Stimulated activated CD4-positive, alpha-beta T cell treated with anti-CD3 and anti-CD28 coated beads, Interleukin-2, amount 100 ng/mL, for 24 hours (primary cell): ENCODE measurements at places on chromosomes 2 and 18.

DNA sequence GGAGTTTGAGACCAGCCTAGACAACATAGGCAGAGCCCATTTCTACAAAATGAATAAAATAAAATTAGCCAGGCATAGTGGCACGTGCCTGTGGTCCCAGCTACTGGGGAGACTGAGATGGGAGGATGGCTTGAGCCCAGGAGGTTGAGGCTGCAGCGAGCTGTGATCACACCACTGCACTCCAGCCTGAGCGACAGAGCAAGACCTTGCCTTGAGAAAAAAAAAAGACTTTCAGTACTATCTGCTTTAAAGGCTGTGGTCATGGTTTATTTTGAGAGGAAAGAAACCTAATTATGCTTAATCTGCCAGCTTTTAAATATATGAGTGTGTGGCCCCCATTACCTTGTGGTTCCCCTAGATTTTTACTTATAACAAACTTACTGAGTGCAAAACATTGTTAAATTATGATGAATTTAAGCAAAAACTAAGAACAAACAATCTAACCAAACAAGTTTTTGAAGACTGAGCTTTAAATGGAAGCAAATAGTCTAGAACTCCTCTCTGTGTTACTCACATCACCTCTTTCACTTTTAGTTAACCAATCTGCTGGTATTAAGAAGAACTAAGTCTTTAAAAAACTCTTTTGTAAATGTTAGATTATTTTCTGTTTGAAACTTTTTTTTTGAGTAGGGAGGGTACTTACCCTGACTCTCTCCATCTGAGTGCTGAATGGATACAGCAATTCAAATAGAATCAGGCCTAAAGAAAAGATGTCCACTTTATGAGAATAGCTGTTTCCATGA, 65.4 kb downstream of the EIF2AK3 start:
- DNase-seq: no peak

- DNase-seq: no peak
Observed at GRCh38 chr18:12452784-12453183, 45.1 kb downstream of the PRELID3A start.

DNA sequence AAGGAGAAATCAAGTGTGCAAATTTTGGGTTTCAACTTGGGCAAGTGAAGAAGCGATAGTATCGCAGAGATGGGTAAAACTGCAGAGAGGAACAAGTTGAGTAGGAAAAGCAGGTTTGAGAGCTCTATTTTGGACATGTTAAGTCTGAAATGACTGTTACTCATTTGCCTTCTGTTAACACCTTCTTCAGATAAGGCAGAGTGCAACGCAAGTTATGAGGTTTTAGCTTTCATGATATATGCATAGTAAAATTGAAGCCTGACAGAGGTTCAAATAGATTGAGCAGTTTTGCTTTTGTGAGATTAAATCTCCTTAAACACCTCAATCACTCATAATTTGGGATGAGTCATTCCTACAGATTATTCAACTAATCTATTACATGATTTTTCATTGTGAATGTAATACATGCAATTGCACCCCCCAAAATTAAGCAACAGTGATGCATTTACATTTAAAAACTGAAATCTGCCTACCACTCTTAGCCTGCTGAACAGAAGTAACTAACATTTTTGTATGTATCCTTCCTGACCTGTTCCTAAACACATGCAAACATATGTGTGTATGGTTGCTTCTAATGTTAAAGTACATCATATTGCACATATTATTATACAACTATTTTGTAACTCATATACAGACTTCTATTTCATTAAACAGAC, 575.4 kb downstream of the ARHGAP15 start:
- no peak for DNase-seq

- DNase-seq: no peak
Observed at GRCh38 chr2:51068237-51068636, 36.3 kb upstream of the NRXN1 start.

- DNase-seq: no peak
Observed at GRCh38 chr2:58870704-58871103, 629.6 kb upstream of the FANCL start.

DNA sequence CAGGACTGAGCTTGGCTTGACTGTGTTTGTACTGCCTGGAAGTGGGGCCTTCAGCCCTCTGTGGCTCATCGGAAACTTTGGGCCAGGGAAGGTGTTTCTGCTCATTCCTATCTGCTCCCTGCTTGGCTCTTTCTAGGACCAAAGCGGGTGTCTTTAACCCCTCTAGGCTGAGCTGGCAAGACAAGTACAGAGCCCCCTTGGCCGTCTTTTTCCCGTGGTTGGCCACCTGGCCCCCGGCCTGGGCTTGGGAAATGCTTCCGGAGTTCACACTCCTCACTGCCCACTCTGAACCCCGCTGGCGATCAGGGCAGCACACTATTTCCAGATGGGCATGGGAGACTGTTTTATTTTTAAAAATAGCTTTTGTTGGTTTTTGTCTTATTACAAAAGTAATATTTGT, 243.0 kb downstream of the DYSF start:
- no peak for DNase-seq

GRCh38 chr18:12479536-12479935, 71.8 kb downstream of the PRELID3A start:
- DNase-seq: no peak

- DNase-seq: peak; percentile 61
Observed at GRCh38 chr2:119367472-119368099, 809 bp downstream of the DBI start.

DNA sequence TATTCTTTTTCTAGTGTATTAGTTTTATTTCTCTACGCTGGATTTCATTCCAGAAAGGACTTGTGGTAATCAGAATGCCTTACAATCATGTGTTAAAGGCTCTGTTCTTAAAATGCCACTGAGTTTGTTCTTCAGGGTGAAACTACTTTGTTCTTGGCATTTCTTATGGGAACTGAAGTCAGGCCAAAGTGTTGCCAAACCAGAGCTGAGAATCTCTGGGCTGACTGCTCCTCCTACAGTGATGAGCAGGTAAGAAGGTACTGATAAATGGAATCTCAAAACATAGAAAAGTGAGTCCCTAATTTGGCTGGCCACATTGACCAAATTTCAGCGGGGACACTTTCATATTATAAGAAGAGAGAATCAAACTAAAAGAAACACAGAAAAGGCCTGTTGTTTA, 55.1 kb upstream of the ZNF397 start:
- no peak for DNase-seq

- no peak for DNase-seq
Observed at GRCh38 chr18:34511435-34511834, 198.7 kb upstream of the DTNA start.

- DNase-seq: no peak
Observed at GRCh38 chr18:27715751-27716150, 461.2 kb downstream of the CDH2 start.

DNA sequence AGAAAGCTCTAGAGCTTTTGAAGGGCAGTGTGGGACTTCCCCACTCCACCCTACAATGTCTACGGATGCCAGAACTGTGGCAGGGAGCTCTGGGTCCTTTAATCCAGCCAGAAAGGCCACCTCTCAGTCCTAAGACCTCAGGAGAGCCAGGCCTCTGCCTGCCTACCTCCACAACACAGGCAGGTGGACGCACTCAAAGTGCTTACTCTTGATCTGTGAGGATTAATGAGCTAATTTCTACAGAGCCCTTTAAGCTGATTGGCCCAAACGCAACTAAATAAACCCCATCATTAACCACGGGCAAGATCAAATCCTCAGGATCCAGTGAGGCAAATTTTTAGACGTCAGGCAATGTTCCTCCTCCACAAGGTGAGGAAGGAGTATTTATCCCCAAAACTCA, 8.1 kb downstream of the STK39 start:
- DNase-seq: no peak

DNA sequence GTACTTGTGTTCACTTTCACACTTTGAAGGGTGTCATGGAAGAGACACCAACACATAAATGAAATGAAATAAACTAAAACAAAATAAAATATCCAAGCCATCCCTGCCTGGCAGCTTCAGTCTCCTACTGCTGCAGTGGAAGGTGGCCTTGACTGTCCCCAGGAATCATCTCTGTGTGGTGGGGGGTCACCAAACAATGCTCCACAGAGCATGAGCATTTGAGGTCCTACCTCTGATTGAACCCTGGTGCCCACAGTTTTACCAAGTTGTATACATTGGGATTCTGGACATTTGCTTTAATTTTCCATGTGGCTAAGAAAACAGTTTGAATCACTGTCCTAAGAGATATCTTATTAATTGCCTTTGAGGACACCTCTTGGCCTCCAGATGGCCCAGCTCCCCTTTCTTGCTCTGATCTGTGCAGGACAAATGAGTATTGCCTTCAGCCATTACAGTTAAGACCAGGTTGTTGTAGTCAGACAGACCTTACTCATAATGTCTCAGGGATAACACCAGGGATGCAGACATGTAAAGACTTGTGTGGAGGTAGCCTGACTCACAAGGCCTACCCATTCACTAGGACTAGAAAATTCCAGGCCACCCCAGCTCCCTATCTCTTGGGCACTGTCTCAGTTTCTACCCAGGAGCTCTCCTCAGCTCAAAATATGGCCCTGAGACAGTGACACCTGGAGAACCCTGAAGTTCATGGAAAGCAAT, 195.0 kb downstream of the MYCN start:
- no peak for DNase-seq

GRCh38 chr2:204265681-204266181, 279.5 kb upstream of the PARD3B start:
- DNase-seq: no peak

DNA sequence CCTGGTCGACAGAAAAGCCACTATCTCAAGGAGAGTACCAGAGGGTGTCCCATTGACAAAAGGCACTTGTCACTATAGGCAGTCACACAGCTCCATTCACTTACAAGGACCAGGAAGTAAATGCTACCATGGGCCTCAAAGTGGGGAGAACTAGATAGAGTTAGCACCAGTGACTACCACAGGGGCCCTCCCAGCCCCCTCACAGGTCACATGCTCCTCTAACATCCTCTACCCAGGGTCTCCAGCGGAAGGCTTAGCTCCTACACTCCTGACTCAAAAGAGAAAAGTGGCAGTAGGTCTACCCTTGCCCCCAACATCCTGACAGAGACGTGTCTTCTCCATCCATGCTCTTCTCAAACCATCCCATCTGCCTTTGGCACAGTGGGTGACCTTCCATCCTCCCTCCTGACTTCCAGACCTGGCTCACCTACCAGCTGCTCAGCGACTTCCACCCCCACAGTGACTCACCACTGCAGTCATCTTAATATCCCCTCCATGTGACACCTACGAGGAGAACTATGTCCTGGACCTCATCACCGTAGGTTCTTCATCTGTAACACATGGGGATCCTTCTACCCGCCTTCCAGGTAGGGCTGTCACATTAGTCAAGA, 5.6 kb upstream of the DNMT3A start:
- DNase-seq: peak; percentile 49

DNA sequence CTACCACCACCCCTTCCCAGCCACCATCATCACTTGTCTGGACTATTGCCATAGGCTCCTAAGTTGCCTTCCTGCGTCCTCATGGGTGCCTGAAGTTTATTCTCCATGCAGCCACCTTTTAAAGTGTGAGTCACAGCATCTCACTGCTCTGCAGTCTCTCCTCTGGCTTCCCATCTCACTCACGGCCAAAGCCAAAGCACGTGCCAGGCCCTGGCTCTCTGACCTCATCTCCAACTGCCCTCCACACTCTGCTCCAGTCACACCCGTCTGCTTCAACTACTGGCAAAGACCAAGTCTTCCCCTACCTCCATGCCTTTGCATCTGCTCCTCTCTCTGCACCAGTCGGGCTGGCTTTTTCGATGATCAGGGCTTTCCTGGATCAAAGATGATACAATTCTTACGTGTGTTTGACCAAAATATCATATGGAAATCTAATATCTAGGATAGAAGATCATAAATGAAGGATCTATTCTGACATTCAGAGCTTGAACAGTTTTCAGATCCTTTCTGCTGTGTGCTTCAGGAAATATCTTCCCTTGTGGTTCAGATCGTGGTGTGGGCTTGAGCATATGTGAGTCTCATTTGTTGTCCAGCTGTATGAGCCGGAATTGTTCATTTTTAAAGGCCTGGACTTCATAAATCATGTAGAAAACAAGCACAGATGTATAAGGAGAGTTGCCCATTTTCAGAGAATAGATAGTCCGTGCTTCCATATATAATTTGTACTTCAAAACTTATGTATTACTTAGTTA, 175.6 kb downstream of the PRKCE start:
- DNase-seq: no peak

DNA sequence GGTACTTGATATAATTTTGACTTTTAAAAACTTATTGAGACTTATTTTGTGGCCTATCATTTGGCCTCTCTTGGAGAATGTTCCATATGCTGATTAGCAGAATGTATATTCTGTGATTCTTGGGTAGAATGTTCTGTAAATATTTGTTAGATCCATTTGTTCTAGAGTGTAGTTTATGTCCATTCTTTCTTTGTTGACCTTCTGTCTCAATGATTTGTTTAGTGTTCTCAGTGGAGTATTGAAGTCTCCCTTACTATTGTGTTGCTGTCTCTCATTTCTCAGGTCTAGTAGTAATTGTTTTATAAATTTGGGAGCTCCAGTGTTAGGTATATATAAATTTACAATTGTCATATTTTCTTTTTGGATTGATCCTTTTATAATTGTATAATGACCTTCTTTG, 349.6 kb upstream of the CWC22 start:
- no peak for DNase-seq

- DNase-seq: no peak
Observed at GRCh38 chr2:119727493-119727892, 32.2 kb upstream of the PTPN4 start.

- no peak for DNase-seq
Observed at GRCh38 chr18:45526114-45526841, 89.0 kb upstream of the SLC14A2 start.
